ENCODE measurements at places on chromosomes 6 and 20.
A peak's percentile ranks its signal among the peaks of the same experiment; 100 is the strongest.

DNA sequence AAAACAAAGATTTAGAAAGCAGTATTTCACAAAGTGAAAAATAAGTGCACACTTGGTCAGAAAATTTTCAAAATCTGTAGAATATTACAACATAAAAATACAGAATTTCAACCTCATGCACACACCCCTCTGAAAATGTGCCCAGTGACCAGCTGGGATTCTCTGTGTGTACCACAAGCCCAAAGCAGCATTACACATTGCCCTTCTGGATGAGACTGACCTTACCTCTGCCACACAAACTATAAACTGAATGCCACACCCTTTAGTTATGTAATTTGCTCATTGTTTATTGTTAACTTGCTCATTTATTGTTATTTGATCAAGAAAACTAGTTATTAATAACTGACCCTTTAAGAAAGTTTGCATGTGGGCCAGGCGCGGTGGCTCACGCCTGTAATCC is 303.0 kb downstream of the FOXC1 start:
- DNase-seq, result no peak

DNA sequence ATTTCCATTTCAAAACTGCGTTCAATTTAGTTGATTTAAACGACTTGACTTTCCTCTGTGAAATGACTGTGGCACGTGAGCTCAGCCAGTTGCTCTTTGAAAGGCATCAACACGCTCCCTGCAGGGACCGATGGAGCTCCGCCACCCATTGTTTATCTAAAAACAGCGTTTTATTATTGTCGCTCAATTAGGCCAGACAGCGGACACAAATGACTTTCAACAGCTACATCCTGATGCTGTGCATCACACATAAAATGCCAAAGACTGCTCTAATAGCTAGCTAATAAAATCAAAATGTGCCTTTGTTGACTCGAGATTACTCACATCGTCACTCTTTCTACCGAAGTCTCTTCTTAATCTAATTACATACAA is 332.5 kb downstream of the CD83 start:
- DNase-seq, result no peak

DNA sequence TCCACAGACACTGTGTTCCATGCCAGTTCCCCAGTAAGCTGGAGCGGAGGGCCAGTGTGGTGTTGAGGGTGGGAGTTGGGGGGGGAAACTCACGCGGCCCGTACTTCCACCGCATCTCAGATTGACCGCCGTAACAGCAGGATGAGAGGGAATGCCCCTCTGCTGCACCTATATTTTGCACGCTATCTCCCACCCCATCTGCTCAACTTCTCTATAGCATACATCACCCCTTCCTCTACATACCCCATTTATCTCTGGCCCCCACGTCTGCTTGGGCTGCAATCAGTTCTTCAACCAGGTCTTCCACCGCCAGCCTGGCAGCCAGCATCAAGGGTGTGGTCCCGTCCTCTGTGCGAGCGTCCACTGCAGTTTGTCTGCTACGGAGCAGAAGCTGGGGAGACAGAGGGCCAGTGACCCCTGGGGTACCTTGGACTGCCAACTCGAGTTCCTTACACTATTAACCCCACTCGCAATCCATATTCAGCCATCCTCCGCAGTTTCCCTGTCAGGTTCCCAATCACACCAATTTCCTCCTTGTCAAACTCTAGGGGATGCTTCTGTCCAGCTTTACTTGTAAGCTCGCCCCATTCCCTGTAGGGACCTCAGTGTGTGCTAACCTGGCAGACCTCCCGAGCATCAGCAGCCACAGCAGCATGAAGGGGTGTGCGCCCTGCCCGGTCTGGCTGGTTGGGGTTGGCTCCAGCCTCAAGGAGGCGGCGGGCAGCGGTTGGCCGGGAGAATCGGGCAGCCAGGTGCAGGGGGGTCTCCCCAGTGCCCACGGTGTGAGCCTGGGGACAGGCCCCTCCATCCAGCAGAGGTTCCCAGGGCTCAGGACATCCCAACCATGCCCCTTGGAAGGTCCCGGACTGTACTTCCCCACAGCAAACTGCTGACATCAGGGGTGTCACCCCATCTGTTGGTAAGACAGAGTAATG is 4.5 kb upstream of the GPSM3 start:
- DNase-seq, result no peak

DNA sequence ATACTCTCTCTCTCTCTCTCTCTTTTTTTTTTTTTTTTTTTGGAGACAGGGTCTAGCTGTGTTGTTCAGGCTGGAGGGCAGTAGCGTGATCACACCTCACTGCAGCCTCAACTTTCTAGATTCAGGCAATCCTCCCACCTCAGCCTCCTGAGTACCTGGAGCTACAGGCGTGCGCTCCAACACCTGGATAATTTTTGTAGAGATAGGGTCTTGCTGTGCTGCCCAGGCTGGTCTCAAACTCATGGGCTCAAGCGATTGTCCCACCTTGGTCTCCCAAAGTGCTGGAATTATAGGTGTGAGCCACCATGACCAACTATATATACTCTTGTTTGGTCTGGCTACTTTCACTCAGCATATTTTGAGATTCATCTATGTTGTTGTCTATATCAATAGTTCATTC is 154.9 kb downstream of the ZFAND3 start:
- no peak for DNase-seq

- DNase-seq, result peak; percentile 67
These were observed 131.6 kb downstream of the OGFRL1 start for GRCh38 chr6:71420095-71420692.

- no peak for DNase-seq
These were observed 152.3 kb upstream of the BEND6 start for GRCh38 chr6:56802584-56802983.

DNA sequence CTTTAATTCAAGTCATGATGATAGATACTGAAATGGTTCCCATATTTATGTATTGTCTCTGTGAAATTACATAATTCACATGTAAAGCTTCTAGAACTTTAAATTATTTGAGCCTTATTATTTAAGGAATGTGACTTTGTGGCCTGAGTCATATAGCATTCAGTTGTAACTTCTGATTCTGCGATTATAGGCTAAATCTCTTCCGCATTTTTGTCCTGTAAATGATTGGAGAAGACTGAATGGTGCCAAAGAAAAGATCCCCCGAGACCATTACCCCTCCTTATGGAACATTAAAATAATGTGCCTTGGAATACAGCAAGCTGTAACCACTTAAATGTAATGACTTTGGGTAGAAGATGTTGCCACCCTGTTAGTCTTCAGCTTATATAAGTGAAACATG is 63.3 kb upstream of the MAP7 start:
- no peak for DNase-seq

DNA sequence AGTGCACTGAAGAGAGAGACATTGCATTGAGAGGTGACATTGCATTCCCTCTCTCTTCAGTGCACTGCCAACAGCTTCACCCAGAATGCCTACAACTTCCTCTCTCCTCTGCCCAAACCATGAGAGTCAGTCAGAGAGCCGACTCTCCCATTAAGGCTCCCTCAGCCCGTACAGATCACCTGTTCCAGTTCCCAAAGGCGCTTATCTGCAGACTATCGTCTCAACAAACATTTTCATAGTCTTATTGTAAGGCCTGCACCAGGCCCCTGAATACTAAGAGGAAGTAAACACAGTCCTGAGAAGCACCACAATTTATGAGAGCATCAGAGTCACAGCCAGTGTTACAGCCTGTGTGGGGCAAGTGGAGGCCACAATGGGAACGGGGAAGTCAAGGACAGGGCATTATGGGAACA is 53.7 kb downstream of the GFOD1 start:
- no peak for DNase-seq

DNA sequence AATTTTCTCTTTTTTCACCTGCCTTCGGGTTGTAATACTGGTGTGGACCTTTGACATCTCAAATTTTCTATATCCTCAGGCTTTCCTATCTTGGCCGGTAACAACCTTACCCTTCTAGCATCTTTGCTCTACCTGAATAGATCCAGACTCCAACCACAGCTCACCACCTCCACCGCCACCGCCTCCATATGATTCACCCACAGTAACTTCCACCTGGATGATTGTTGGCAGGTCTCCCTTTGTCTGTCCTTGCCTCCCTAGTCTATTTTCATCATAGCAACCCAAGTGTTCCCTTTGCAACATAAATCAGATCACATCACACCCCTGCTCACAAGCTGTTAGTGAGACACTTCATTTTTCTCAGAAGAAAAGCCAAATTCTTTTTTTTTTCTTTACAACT is 525.8 kb upstream of the POU3F2 start:
- no peak for DNase-seq

GRCh38 chr6:71395731-71396409 is 107.3 kb downstream of the OGFRL1 start:
- DNase-seq, result no peak

DNA sequence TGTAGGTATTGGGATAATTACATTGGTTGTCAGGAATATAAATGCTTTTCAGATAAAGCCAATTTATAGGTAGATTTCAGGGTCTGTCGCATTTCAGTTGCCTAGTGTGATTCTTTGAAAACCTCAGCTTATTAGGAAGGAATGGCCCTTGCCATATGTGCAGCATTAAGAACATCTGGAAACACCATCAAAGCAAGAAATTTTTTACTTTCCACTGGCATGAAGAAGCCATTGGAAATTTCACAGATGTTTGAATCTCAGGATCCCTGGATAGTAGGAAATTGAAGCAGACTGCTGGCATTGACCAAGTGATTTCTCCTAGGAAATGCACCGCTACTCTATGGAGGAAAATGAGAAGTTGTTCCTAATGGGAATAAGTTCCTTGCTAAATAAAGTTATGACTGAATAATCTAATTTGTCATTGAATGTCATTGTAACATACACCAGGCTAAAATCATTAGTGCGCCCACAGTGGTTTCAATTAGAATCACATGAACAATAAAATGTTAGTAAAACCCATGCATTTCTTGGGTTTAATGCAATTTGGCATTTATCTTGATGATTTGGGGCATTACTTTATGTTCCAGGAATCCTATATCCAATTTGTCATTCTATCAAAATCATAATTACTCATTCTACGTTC is 950.1 kb downstream of the EPHA7 start:
- no peak for DNase-seq

DNA sequence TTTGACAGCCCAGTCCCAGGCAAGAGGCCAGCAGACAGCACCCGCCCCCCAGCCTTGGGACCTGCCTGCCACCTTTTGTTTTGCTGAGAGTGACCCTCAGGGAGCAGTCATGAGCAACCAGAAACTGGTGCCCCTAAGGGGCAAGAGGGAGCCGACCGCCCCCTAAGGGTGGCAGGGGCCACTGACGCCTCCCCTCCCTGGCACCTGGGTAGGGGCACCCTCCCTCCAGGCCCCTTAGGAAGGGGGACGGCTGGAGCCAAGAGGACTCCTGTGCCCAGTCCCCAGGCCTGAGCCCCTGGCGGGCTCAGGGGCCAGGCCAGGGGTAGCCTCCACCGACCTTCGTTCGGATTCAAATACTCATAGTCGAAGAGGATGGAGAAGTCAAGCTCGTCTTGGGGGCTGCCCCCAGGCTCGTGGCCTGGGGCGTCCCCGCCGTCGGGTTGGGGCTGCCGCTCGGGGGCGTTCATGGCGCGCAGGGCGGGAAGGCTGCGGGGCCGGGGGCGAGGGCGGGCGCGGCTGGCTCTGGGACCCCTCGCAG is 417 bp downstream of the NFATC2 start:
- DNase-seq, result no peak

DNA sequence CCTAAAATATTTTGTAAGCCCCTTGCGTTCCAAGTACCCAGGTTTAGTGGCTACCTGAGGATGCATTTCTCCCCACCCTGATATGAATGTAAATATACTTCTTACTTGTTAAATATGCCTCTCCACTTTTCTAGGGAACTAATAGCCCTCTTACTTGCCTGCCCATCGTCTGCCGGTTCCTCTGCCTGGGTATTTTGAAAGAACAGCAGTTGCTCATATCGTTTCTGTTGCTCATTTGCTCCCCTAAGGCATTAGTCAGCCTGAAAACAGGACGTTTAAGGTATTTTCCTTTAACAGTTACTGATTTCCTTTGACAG is 141.3 kb upstream of the CARMIL1 start:
- DNase-seq, result no peak

- DNase-seq, result no peak
These were observed 323.2 kb downstream of the ADGRB3 start for GRCh38 chr6:68958327-68958726.

GRCh38 chr6:113178349-113178748 is 678.8 kb upstream of the MARCKS start:
- no peak for DNase-seq

DNA sequence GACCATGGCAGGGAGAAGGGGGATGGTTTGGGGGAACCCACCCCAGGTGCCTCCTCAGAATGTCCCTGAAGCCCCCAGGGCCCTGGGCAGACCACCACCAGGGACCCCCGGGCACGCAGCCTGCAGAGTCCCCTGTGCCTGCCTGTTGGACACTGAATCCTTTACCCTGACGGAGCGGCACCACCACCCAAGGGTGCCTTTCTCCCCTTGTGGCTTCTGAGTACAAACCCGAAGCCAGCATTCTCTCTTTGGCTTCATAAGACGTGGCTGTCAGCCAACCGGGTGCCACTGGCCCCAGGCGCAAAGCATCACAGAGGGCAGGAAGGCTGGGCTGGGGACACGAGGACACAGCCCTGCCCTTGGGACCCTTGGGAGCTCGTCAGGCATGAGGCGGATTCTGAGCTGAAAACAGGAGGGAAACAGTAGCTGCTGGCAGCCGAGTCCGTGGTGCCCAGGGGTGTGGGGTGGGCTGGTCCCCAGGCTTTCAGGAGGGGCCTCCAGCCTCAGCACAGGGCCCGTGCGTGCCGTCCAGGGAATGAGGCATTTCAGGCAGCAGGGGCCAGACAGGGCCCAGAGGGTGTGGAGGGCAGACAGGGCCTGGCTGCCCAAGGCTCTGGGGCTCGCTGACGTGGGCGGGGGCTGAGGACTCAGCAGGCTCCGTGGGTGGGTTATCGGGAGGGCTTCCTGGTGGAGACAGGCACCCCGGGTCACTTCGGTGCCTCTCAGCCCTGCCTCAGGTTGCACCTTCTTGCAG is 3.5 kb downstream of the COL9A3 start:
- DNase-seq, result no peak

DNA sequence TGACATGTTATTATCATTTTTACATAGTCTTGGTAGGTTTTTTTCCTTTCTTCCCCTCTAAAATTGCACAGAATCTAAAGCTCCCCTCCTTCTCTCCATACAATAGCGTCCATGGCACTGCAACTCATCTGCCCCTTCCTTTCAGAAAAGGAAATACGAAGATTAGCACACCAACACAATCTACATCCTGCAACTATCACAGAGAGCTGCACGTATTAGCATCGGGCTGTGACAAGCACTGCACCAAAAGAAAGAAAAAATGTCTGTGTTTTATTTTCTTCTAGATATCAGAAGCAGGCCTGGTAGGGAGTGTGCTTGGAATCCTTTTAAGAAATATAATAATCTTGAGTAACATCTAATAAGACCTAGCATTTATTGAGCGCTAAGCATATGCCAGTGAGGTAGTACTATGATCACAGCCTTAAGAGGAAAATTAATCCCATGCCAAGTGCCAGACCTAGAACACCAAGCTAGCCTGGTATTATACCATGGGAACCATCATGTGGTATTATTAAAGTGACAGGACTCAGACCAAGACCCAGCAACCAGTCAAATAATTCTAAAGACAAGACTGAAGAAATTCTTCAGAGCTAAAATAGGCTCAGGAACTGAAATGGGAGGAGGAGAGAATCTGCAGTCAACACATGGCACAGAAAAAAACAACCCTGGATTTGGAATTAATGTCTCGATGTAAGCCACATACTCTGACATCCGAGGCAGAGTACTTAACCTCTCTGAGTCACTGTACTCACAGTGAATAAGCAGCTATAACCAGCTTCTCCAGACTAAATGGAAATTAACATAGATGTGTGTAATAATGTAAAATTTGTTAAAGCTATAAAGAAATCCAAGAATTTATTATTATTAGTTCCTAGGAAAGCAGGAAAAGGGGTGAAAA is 124.3 kb downstream of the IPCEF1 start:
- DNase-seq, result no peak

GRCh38 chr6:147384029-147384428 is 124.5 kb upstream of the SAMD5 start:
- DNase-seq, result no peak

GRCh38 chr20:7868108-7868507 is 72.2 kb downstream of the HAO1 start:
- no peak for DNase-seq
